ENCODE measurements at places on chromosomes 7 and 10. TPM values are rescaled to one million over a fixed set of nuclear protein-coding genes. Genes with fewer than 3 reads are reported as not detected.

GRCh38 chr7:132394283-132395198 is 181.7 kb downstream of the PLXNA4 start:
- DNase-seq: no peak

- DNase-seq: no peak
Observed at GRCh38 chr7:46170792-46171191, 249.7 kb upstream of the IGFBP3 start.

Gene OR6B1
- not detected for total RNA-seq

Gene GJD4
- not detected for total RNA-seq
